Effector memory CD4-positive, alpha-beta T cell (primary cell): ENCODE measurements at places on chromosomes 7 and 10.

GRCh38 chr7:137987968-137988367 is 13.9 kb downstream of the CREB3L2 start:
- no peak for DNase-seq

DNA sequence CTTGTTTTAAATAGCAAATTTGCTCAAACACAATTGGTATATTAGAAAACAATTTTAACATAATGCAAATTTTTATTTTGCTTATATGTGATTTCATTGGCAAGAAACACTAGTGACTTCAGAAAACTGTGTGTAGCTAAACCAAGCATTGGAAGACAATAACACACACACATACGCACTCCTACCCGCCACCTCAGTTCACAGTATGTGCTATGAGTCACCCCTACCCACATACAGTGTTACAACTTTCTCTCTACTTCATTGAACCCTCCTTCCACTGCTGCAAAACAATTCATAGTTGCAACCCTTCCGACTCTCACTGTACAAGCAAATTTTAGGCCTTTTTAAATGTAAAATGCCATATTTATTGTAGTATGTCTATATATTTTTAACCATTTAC is 119.9 kb upstream of the THSD7A start:
- no peak for DNase-seq

DNA sequence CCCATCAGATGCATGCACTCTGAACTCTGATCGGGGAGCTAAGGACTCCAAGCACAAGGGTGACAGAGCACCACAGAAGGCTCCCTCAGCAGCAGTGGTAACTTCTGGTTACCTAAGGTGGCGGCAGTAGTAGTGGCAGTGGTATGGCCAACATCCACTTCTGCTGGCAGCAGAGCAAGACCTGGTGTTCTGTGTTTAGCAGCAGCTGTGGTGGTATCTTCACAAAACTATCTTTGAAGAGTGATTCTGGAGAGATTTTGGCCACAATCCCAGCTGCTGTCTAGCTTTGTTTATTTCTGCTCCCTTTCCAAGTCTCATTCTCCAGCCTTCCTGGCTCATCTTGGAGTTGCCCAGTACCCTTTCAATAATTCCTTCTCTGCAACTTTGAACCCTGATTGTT is 102.4 kb upstream of the LRGUK start:
- no peak for DNase-seq

DNA sequence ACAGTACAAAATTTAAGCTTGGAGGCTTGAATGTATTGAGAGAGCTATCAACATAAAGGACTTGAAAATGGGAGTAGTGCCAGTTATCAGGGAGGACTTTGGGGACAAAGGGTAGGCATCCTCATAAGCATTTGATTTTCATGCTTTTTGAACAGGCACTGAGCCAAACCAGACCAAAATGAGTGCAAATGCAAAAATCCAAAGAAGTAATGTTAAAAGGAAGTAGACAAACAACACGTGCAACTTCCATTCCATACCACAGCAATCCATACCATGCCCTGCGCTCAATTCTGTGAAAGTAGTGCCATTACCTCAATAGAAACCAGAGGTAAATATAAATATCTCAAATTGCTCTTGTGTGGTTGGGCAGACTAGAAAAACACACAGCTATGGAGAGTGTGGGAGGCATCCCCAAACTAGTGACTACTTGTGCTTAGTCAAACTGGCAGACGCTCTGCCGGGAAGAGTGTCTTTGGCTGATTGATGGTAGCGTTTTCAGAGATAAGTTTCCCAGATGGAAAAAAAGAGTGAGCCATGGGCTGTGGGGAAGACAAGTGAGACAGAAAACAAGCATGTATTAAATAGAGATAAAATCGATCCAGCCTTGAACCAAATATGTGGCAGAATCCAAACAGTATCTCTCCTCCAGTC is 161.5 kb downstream of the CREB5 start:
- DNase-seq = no peak

GRCh38 chr10:113562069-113562468 is 9.2 kb downstream of the HABP2 start:
- no peak for DNase-seq

DNA sequence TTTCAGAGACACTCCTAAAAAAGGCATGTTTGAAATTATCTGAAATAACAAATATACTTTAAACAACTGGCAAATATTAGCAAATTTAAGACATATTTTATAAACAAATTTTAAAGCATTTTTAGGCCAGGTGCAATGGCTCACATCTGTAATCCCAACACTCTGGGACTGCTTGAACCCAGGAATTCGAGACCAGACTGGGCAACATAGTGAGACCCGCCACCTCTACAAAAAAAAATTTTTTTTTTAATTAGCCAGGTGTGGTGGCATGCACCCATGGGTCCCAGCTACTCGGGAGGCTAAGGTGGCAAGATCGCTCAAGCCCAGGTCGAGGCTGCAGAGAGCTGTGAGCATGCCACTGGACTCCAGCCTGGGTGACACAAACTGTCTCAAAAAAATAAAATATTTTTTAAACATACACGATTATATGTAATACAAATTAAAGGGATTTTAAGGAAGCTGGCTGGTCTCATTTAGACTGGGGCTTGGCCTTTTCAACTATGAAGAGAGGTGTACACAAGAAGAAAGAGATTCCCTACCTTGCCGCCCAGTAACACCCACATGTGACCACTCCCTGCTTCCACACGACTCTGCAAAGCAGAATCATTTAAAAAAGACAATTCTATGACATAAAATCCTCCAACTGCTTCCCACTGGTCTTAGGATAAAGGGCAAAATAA is 7.5 kb downstream of the LARP4B start:
- DNase-seq = no peak

- DNase-seq = no peak
These were observed 53.2 kb downstream of the STK17A start for GRCh38 chr7:43636093-43636492.

DNA sequence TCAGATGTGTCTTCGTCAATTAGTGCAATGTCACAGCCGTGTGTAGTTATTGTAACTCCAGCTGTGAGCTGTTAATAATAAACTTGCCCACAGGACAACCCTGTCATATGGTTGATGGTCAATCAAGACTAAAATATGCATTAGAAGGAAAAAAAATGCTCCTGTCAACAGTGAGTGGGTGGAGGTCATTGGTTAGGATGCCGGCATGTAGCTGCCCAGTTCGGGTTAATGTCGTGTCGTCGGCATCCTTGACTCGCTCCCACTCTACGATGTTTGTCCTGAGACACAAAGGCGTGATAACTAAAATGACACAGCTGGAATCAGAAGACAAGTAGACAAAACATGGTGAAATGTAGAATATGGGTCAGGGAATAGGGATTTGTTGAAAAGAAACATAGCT is 442.8 kb upstream of the NPVF start:
- DNase-seq = no peak

DNA sequence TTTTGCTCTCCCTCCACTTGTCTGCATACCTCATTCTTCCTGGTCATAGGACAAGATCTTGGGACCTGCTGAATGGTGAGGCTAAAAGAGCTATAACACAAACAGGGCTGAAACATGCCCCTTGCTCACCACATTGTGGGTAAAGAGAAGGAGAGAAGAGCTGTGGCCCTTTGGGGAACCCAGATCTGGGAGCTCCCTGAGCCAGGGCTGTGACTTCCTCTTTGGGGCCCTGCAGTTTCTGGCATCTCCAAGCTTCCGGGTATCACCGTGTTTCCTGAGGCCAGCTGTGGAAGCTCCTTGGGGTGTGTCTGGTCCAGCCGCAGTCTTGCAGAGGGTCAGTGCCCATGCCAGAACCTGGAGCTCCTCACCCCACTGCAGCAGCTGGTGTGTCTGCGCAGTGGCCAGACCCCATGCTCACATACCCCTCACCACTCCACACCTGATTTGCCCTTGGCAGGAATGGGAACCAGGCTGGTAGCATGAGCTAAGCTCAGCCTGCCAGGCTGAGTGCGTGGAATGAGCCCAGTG is 34.0 kb downstream of the DKK1 start:
- no peak for DNase-seq

DNA sequence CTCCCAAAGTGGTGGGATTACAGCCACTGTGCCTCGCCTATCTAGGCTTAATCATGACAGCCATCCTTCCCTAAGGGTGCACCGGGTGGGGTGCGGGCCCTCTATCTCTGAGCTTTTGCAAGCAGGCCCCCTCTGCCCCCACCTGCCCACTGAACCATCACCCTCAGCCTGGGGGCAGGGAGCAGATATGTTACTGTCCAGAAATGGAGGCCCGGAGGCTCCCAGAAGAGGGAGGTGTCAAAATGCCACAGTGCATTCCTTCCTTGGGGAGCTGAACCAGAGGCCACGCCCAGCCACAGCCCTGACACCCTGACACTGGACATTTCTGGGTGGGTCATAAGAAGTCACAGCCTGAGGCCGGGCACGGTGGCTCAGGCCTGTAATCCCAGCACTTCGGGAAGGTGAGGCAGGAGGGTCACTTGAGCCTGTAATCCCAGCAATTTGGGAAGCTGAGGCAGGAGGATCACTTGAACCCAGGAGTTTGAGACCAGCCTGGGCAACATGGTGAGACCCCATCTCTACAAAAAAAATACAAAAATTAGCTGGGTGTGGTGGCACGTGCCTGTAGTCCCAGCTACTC is 129.8 kb upstream of the TNRC18 start:
- no peak for DNase-seq

GRCh38 chr7:73567140-73567539 is 9.7 kb upstream of the BCL7B start:
- no peak for DNase-seq

- no peak for DNase-seq
These were observed 692.6 kb downstream of the ZWINT start for GRCh38 chr10:55668326-55668922.

DNA sequence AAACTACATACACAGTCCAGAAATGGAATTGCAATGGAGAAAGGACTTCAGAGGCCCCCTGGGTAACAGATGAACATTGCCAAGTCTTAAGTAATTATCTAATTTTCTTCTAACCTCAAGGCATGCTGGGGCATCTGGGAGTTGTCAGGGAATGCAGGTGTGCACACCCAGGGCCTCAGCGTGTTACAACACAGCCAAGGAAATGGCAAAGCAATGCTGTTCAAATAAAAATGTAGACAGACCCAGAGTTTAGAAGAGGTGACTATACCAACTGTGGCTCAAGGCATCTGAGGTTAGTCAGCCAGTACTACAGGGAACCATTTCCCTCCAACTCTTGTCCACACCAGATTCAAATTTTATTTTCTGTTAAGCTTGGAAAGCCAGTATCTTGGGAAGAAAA is 73.6 kb downstream of the CCDC3 start:
- no peak for DNase-seq

DNA sequence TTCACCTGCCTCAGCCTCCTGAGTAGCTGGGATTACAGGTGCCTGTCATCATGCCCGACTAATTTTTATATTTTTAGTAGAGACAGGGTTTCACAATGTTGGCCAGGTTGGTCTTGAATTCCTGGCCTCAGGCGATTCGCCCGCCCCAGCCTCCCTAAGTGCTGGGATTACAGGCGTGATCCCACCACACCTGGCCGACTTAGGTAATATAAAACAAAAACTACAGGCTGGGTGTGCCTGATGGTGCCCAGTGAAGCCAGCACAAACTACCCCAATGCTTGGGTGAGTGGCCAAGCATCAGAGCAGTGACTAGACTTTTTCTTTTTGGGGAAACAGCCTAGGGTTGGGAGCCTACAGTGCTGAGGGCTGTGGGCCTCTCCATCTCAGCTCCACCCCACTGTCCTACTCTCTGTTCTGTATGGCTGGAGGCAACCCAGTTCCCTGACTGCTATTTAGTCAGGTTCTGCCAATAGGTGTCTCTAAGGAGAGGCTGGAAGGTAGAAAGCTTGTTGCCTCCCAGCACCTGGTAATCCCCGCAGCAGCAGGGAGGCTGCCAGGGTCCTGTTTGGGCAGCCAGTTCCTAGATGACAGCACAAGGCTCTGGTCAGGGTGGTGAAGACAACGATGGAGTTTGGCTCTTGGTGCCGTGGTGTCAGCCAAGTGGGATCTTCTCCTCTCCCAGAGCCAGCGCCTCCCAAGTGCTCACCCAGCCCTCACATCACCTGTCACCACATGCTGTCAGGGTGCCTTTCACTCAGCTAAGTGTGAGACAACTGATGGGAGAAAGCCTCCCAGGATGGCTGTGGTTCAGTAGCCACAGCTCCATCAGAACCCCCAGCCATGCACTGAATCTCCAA is 10.4 kb upstream of the NACAD start:
- no peak for DNase-seq

DNA sequence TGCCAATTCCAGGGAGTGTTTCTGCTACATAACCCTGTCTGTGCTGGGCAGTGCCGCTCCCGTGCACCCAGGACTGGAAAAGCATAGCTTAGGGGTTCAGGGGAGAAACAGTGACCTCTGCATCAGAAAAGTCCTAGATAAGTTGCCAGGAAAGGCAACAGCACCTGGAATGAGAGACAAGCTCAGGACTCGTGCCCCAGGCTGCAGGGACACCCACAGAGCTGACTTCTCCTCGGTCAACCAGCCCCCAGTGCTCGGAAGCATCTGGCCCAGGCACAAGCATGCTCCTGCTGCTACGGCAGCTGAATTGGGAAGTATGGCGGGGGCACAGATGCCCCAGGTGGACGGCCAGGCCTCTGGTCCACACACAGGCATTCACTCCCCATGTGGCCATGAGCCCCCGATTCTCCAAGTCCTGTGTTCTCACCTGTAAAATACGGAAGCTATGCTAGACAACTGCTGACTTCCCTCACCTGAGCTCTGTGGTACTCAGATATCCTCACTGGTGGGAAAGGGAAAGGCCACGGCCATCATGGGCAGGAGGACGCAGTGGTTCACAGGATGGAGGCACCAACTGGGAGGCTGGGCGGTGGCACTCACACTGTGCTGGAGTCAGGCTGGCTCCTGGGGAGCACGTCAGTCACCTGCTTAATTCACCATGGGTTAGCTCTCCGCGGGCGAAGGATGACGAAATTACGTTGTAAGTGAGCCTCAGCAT is 220.5 kb downstream of the PTPRN2 start:
- DNase-seq = no peak

DNA sequence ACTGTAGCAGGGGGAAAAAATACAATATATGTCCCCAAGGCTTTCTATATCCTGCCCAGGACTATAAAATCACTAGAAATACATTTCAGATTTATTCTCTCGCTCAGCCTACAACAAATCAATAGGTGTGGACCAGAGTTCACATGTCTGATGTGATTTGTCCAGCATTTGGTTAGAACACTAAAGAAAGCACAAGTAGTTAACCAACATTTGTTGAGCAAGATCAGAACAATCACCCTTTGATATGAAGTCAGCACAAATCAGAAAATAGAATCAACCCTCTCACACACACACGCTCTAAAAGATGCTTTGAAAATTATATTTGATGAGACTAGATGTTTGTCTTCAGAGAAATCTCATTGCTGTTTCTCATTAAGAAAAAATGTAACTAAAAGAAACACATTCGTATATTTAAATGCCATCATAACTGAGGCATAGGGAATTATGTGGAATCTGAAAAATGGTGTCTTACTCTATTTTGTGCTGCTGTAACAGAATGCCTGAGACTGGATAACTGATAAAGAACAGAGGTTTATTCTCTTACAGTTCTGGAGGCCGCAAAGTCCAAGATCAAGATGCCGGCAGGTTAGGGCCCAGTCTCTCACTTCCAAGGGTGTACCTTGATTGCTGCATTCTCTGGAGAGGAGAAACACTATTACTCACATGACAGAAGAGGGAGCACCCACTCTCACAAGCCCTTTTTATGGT is 10.5 kb downstream of the AKR1D1 start:
- DNase-seq = no peak
